ENCODE measurements at places on chromosomes 3 and 15.

- no peak for DNase-seq
Observed at GRCh38 chr3:17761563-17761962, 19.1 kb upstream of the TBC1D5 start.

- DNase-seq, result no peak
Observed at GRCh38 chr15:57146506-57147201, 228.2 kb downstream of the TCF12 start.

DNA sequence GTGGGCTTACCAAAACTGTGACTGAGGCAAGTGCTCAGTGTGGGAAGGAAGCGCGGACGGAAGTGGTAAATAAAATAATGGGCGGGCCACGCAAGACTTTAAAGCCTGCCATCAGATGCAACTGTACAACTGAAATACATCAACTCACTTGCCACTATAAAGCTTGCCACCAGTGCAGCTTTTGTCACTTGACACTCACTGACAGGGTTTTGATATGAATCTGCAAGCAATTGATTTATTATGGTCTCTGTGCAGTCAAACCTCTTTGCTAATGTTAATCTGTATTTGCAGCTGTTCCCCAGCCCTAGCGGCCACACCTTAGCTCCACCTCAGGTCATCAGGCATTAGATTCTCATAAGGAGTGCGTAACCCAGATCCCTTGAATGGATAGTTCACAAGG lies 2.3 kb upstream of the GFM1 start:
- no peak for DNase-seq

GRCh38 chr15:100972975-100973350 lies 53.8 kb downstream of the LRRK1 start:
- DNase-seq, result no peak

Measured in stimulated activated CD8-positive, alpha-beta memory T cell treated with anti-CD3 and anti-CD28 coated beads, Interleukin-2, amount 100 ng/mL, for 1 hour (primary cell).